ENCODE measurements at places on chromosomes 5 and 9.

DNA sequence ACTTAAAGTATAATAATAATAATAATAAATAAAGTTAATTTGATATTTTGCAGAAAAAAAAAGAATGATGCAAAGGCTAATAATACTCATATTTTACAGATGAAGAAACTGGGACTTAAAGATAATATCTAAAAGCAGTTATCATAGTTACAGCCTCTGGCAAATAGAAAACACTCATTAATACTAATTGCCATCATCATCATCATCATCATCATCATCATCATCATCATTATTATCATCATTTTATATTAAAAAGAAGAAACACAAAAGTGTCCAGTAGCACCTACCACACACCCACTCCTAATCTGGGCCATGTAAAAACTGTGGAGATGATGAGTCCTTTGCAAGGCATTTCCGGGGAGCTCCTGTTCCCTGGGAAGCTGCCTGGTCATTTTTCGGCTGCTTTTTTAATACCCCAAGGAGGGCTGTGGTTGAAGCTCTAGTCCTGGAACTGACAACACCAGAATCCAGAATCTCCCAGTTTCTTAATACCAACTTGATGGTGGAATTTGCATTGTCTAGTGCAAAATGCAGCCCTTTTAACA lies 70.8 kb downstream of the HTR4 start:
- no peak for DNase-seq

GRCh38 chr9:111094433-111094924 lies 56.2 kb upstream of the LPAR1 start:
- no peak for DNase-seq

- no peak for DNase-seq
Measured at GRCh38 chr5:76701298-76701697, 14.6 kb upstream of the F2R start.

- peak; percentile 3 for DNase-seq
Measured at GRCh38 chr9:91681461-91682305, 258.1 kb upstream of the NFIL3 start.

DNA sequence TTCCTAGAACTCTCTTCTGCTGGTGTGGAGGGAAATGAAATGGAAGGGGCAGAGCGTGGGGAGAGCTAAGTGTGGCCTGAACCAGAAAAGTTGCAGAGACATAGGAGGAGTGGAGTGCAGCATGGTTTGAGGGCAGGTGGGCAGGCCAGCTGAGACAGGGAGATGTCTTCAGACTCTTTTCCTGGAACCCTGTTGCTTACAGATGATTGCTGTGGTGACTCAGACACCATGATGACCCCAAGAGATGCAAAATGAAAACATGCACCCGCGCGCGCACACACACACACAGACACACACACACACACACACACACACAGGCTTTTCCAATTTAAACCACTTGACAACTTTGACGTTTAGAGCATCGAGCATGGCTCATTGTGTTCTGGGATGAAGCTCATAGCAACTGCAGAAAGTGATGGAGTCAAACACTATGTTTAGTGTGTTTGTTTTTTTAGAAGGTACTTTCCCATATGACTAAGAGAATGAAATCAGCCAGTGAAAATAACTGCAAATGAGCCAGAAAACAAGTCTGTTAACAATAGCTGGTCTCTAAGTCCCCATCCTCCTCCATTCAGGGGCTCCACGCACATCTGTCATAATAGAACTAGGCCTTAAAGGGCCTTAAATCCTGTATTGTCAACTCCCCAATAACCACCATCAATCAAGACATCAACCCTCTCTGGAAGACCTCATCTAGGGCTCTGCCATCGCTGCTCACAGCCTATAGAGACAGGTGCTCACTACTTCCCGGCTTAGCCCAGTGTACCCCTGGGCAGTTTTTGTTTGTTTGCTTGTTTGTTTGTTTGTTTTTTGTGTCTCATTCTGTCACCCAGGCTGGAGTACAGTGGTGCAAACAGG lies 9.6 kb downstream of the TMOD1 start:
- no peak for DNase-seq

DNA sequence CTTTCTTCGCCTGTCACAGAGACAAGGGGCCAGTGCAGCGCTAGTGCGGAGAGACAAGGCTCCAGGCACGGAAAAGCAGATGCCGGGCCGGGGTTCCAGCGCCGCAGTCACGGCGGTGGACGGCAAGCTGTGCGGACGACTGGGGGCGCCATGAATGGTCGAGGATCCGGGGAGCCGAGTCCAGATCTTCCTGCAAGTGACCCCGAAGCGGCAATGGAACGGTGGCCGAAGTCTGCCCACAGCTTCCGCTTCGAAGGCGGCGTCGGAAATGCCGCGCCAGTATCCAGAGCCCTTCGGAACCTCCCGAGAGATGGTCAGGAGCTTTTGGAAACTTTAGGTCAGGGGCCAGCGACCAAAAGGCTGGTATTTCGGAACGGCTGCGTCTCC lies 601 bp upstream of the FAF2 start:
- DNase-seq: no peak

- no peak for DNase-seq
Measured at GRCh38 chr5:83973925-83974815, 253.5 kb upstream of the HAPLN1 start.

DNA sequence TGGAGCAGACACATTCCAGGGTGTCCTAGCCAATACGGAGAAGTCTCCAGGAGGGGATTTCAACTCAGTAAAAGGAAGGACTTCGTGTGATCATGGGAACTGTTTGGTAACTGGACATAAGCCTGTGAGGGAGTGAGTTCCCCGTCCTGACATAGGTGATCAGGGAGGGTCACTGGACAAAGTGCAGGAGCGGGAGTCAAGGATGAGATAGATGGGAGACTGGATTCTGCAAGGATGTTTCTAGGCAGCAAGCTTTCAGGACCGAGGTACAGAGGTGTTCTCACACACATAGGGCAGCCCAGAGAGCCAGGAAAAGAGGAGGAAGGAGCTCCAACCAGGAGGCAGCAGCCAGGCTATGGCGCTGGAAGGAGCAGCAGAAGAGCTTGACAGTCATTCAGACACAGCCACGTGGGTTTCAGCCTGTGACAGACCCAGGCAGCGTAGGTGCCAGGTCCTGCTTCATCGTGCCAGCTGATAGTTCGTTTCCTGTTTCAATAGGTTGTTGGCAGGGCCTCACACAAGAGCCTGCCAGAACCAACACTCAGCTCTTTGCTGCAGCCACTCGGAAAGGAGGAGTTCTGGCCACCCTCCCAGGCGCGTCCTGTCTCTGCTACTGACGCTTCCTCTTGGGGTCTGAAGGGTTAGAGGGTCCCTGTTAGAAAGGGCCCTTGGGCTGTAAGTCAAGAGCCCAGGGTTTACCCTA lies 84.1 kb downstream of the AMBP start:
- no peak for DNase-seq

DNA sequence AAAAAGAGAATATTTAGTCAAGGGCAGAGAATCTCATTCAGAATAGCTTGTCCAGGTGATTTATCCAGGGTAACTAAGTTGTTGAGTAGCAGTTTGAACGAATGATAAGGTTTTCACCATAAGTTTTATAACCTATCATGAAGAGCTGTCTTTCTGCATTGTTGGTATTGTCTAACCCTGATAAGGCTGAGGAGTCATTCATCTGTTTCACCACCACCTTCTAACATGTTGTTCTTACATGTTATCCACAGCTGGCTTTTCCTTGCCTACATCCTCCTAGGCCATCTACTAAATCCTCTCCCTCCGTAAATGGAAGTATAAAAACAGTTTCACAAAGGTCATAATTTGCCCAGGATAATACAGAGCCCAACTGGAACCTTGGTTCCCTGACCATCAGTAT lies 24.1 kb downstream of the ZNF462 start:
- no peak for DNase-seq

DNA sequence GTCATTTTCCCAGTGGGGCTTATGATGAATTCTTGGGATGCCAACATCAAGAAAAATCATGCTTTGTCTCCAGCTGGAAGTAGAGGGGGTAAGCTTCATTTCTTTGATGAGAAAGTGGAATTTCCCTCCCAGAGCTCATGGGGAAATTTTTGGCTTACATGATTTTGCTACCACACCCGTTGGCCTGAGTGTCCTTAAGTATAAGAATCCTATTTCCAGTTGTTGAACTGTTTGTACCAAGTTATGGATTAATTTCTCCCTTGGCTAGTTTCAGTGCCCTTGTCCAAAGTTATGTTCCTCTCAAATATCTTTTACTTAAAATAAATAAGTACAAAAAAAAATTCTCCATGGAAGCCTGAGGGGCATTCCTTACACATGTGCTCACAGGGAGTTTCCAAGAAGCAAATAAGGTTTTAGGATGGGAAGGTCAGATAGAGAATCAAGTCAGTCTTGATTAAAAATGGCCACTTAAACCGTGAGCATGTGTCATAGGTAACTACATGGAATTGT lies 82.3 kb downstream of the PTCD2 start:
- no peak for DNase-seq

GRCh38 chr5:127406326-127407121 lies 110.9 kb upstream of the PRRC1 start:
- no peak for DNase-seq

- DNase-seq: no peak
Measured at GRCh38 chr5:154603953-154604679, 126.1 kb upstream of the HAND1 start.

DNA sequence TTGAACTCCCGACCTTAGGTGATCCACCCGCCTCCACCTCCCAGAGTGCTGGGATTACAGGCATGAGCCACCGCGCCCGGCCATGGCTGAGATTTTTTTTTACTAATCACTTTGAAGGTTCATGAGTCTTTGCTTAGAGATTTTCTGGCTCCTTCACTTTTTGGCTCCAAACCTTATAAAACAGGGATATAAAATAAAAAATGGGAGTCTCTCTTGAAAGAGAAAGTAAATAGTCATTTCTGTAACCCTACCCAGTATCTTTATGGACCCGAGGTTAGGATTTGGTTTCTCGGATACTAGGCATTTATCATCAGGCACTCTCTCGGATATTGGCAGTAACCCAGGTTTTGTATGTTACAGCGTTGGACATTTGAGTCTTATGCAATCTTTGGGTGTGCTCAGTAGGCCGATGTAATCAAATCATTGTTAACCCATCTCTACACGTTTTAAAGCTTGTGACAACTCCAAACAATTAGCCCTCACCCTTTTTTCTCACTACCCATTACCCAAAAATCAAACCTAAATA lies 25.3 kb downstream of the STXBP1 start:
- no peak for DNase-seq

DNA sequence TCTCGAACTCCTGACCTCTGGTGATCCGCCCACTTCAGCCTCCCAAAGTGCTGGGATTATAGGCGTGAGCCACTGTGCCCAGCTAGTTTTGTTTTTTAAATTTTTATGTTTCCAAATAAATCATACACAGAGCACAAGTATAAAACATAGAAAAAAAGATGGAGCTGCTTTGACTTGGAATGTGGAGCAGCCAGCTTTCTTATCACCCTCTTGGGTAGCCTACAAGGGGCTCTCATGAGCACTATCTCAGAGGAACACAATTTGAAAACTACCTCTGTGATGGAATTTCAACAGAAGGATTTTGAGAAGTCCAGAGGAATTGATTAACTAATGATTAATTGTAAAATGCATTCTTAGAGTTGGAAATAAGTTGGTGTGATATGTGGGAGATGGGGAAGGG lies 45.9 kb downstream of the NSD1 start:
- no peak for DNase-seq

- no peak for DNase-seq
Measured at GRCh38 chr5:139396691-139397090, 1.8 kb upstream of the PROB1 start.

DNA sequence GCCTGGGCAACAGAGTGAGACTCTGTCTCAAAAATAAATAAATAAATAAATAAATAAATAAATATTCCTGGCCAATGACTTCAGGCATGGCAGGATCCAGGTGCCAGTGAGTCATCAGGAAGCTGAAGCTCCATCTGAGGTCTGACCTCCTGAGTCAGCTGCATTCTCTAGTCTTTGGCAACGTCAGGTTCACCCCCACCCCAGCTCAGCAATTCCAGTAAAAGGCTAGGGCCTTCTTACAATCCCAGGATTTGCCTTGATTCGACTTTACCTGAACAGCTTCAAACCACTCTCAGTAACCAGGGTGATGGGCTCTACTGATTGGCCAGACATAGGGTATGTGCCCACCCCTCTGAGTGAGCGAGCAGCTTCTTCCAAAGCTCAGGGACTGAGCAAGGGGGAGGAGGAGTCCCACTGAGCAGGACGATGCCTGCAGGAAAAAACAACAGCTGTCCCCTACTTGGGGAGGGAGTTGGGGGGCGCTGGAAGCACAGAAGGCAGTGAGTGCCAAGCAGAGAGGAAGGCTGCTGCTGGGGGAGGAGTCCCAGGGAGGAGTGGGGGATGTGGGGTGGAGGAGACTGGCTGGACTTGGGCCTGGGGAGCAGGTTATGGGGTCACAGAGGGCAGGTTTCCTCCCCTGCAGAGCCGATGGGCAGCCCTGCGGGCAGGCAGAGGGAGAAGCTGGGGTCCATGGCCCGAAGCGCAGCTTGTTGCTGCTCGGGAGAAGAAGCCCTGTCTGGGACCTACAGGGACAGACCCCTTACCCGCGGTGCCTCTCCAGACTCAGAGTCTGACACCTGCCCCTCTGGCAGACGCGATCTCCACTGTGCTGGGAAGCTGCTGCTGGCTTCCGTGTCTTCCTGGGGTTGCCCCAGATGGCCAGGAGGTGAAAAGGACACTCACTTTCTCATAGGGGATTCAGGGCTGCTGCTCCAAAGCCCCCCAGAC lies 25.9 kb upstream of the UNC5A start:
- no peak for DNase-seq

GRCh38 chr5:128870373-128870772 lies 94.9 kb upstream of the SLC27A6 start:
- no peak for DNase-seq

GRCh38 chr9:84709056-84709455 lies 39.5 kb downstream of the NTRK2 start:
- DNase-seq: no peak

DNA sequence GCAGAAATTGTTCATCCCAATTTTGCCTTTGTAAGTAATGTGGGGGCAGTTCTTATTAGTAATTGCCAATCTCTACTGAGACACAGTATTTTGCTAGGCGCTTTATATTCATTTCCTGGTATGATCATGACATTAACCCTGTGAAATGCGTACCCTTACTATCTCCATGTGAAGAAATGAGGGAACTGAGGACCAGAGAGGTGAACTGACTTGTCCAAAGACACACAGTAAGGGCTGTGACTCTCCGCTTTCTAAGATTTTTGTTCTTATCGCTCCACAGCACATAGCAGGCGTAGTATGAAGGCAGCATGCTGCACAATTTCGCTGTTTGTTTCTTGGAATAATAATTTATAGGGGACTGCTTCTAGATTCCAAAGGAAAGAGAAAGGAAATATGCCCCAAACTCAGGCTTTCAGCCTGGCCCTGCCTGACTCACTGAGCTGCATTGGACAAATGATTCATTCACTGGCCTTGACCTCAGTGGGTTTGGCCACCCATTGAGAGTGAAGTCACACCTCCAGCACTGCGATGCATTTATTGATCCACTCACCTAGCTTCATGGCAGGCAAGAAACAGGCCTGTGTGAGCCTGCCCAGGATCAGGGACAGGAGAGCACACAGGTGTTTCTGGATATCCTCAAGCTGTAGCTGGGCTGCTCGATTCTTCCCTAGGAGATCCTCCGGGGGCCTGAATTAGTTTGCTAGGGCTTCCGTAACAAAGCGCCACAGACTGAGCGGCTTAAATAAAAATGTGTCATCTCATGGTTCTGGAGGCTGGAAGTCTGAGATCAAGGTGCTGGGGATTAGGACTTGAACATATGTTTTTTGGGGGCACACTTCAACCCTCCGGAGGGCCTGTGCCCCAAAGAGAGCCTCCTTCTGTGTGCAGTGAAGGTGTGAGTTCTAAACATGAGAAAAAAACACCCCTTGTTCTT lies 7.2 kb upstream of the DUSP1 start:
- DNase-seq: no peak

All from activated CD8-positive, alpha-beta memory T cell treated with anti-CD3 and anti-CD28 coated beads for 4 hours (primary cell).